ENCODE measurements at places on chromosomes 2 and 18.

- DNase-seq, result no peak
These were observed 321.6 kb upstream of the LYPD1 start for GRCh38 chr2:132991471-132992045.

GRCh38 chr18:44526705-44527415, 153.8 kb upstream of the SETBP1 start:
- DNase-seq, result no peak

- DNase-seq, result no peak
These were observed 70.1 kb downstream of the PLEKHA3 start for GRCh38 chr2:178550352-178550751.

- no peak for DNase-seq
These were observed 104.5 kb upstream of the TAF1B start for GRCh38 chr2:9738535-9739496.

GRCh38 chr2:157438863-157439823, 4.7 kb downstream of the CYTIP start:
- DNase-seq, result no peak

DNA sequence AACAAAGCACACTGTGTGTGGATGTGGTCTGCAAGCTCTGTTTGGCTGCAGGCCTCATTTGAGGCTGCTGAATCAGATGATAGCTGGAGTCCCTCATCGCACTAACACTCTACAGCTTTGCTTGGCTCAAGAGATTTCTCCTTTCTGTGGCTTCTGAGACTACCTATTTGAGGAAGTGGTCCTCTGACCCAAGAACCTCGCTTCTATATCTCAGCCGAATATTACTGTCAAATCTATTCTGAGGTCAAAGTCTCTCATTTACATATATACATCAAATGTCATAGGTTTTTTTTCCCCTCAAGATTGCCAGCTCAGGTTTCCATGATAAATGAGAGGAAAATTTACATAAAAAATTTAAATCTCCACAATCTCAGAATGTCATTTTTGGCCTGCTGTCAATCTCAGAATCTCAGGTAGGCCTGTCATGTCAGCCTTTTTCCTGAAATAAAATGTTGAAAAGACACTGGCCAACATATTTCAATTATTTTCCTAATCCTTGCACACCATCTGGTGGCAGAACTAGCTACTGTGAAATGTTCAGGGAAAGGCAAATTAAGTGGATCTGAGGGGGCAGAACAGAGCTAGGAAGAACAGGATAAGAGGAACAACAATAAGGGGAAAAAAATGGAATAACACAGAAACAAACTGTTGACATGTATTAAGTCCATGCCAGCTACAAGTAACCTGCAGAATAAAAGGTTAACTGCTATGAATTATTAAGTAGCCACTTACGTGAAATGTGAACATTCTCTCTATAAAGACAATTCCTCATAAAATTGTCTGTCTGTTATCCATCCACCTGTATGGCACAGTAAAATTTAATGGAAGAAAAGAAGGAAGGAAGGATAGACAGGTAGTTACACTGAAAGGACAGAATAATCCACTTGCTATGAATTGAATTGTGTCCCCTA, 39.3 kb downstream of the AP1S3 start:
- DNase-seq, result peak; percentile 19

GRCh38 chr18:38786906-38787305, 1221.3 kb upstream of the CELF4 start:
- no peak for DNase-seq

DNA sequence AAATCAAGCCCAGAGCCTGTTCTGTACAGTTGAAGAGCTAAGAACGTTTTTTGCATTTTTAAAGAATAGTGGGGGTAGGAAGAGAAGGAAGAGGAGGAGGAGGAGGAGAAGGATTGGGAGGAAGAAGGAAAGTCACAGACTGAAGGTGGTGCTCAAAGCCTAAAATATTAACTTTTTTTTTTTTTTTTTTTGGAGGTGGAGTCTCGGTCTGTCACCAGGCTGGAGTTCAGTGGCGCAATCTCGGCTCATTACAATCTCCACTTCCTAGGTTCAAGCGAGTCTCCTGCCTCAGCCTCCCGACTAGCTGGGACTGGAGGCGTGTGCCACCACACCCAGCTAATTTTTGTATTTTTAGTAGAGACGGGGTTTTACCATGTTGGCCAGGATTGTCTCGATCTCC, 18.3 kb upstream of the KLHL29 start:
- DNase-seq, result no peak

GRCh38 chr2:72289283-72289682, 141.6 kb upstream of the CYP26B1 start:
- DNase-seq, result no peak

DNA sequence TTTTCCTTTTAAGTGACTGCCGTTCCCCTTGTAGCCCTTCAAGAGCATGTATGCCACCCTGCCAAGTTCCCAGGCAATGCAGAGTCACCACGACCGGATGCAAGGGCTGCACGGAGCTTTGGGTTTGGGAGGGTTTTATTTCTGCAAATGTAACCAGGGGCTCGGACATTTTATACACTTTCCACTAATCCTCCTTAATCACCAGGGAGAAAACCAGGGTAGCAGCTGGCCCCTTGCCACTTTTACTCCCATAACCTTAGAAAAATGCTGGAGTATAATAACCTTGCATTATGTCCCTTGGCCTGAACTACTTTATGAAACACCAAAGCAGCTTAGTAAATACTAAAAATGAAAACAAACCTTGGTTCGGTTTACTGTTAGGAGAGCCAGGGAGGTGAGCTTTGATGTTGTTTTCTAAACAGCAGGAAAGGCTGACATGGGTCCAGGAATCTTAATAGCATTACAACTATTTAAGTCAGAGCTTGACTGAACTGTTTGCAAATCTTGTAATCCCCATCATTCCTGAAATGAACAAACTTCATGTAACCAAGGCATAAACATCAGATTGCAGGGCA, 152.8 kb upstream of the RIOK3 start:
- peak; percentile 44 for DNase-seq

DNA sequence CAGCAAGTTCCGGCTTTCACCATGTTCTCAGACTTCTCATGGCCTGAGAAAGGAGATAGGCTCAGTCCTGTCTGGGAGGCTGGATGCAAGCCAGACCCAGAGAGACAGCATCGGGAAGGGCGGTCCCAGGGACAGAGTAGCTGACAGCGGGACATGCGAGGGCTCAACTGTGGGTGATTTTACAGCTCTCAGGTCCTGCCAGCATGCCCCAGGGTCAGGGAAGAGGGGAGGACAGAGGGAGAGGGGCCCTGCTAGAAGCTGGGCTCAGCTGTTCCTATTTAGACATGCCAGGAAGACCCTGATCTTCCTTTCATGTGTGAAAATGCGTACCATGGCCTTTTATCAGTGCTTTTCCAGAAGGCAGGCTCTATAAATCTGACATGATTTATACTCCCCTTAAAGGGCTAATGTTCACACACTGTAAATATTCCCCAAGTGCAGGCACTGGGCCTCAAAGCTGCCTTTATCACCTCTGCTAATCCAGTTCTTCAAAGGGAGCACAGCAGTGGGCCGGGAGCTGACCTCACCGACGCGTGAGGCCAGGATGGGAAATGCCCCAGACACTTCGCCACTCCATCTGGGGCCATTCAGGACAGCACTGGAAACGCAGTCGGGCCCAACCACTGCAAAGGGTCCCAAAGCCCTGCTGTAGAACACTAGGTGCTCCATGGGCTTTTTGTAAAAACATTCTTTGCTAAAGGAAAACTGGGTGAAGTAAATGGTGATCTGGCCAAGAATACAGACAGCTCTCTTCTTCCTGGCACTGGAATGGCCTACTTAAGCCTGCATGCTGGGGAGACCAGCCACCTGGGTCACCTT, 96.1 kb upstream of the LMAN1 start:
- peak; percentile 85 for DNase-seq

GRCh38 chr2:237464757-237465391, 22.2 kb upstream of the MLPH start:
- no peak for DNase-seq

GRCh38 chr18:62506495-62507143, 16.2 kb upstream of the ZCCHC2 start:
- no peak for DNase-seq

DNA sequence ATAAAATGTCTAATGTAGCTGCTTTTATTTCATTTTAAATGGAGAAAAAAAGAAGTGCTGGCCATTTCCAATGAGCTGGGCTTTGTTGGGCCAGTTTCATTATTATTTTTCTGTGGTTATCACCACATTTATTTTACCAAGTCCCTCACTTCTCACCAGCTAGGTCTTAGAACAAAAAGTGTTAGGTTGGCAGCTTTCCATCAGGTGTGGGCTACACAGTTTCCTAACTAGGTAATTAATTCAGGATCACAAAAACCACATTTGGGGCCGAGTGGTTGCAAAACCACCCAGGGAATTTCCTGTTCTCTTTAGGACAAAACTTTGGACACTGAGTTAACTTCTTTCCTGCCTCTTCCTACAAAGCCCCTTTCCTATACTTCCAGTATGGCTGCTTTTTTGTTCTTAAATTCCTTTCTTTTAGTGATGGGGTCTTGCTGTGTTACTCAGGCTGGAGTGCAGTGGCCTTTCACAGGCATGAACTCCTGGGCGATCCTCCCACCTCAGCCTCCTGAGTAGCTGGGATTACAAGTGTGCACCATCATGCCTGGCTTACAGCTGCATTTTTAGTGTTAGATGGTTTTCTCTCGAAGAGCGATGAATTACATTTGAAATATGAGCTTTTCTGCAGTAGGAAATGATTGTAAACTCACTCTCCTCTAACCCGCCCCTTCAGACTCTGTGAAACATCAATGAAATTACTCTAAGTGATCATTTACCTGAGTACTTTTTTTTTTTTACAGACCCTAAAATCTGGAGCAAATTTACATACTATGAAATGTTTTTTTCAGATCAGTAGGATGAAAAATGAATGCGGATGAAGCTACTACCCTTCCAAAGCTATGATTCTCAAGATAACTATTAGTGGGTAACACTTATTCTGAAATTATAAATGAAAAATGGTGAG, 2.6 kb upstream of the ZFP36L2 start:
- no peak for DNase-seq

- DNase-seq, result peak; percentile 47
These were observed 58.0 kb downstream of the LRRFIP1 start for GRCh38 chr2:237685408-237685807.

- no peak for DNase-seq
These were observed 60.9 kb downstream of the RIF1 start for GRCh38 chr2:151470556-151470955.

GRCh38 chr2:37602040-37602439, 69.4 kb downstream of the CDC42EP3 start:
- no peak for DNase-seq

- no peak for DNase-seq
These were observed 99.4 kb upstream of the PID1 start for GRCh38 chr2:229370509-229370908.

- no peak for DNase-seq
These were observed 35.8 kb upstream of the GRB14 start for GRCh38 chr2:164657129-164657528.

- DNase-seq, result no peak
These were observed 84.4 kb downstream of the TPGS2 start for GRCh38 chr18:36744261-36744876.

DNA sequence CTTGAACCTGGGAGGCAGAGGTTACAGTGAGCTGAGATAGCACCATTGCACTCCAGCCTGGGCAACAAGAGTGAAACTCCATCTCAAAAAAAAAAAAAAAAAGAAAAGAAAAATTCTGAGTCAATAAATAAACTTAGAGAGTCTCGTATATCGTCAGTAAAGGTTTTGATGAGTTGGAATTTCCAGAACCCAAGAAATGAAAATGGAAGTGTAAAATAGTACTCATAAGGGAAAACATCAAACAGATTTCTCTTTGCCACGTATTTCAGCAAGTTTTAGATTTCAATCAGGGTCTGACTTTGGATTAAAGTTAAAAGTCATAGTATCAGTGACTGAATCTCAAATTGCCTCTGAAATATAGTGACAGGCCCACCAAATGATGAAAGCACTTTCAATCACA, 71.4 kb upstream of the SPOPL start:
- no peak for DNase-seq

- DNase-seq, result no peak
These were observed 32.4 kb downstream of the ASB1 start for GRCh38 chr2:238459081-238459629.

- DNase-seq, result no peak
These were observed 186.9 kb downstream of the GFPT1 start for GRCh38 chr2:69200107-69200520.

- no peak for DNase-seq
These were observed 31.0 kb downstream of the MTERF4 start for GRCh38 chr2:241070811-241071676.

GRCh38 chr18:23835091-23835490, 145.8 kb downstream of the LAMA3 start:
- DNase-seq, result no peak

- no peak for DNase-seq
These were observed 1.3 kb upstream of the FIGN start for GRCh38 chr2:163737190-163737439.

DNA sequence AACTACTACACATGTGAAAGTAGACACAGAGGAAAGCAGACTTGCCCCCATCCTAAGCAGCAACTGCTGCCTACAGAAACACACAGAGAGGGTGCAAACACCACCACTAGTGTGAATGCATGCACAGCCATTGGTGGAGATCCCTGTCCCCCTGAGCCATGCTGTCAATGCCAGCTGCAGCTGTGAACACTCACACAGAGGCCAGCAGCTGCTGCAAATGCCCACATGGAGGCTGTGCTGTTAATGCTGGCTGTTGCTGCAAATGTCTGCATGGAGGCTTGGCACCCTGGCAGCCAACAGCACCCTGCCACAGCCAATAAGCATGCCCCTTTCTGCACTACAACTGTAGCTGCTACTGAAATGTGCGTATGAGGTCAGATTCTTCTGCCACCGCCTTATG, 355.0 kb downstream of the LNPK start:
- DNase-seq, result no peak

- no peak for DNase-seq
These were observed 1.7 kb downstream of the TBC1D8 start for GRCh38 chr2:101149241-101150192.

GRCh38 chr2:71804281-71804751, 343.3 kb downstream of the CYP26B1 start:
- DNase-seq, result no peak

DNA sequence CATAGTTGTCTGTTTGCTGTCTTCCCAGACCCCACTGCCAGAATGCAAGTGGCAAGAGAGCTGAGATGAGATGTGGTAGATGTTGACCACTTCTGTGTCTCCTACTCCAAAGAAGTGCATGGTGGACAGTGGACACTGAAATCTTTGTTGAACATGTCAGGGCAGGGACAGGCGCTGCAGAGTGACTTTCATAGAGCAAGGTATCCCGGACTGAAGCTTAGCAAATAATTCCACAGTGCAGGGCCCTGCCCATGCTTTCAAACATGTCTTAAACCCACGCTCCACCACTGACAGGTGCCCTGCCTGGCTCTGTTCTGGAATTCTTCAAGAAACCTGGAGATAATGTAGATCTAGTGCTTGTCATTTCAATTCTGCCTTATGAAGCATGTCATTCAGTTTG, 470.5 kb upstream of the ID2 start:
- no peak for DNase-seq

- no peak for DNase-seq
These were observed 4.7 kb downstream of the D2HGDH start for GRCh38 chr2:241739177-241739576.

DNA sequence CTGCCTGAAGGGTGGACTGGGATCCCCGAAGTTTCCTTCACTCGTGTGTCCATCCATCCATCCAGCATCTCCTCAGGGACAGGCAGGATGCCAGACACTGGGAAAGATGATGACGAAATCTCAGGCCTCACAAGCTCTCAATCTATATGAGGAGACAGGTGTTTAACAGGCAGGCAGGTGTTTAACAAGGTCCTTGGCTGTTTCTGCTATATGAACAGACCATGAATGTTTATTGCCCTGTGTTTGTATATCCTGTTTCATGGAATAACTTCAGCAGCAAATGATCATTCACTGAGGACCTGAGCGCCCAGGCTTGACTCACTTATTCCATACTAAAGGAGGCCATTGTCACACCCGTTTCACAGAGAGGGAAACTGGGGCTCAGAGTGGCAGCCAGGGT, 685.8 kb upstream of the HS6ST1 start:
- no peak for DNase-seq

Measured in WERI-Rb-1 (cell line).